ENCODE measurements at places on chromosomes 4 and X.

DNA sequence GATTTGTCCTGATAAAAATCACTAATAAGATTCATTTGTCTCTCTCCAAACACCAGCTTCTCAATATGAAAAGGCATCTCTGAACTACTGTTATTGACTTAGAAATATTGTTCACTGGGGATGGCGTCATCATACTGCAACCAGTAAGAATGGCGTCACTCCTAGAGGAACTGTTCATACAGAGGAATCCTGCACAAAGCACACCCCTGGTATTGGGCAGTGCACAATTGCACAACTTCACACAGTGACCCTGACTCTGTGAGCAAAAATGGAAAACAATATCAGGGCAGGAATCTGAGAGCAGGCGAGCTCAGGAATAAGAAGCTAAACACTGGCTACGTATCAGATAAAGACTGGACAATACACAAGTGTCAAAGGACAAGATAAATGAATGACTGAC is 66.7 kb upstream of the PNPLA4 start:
- DNase-seq, result no peak

DNA sequence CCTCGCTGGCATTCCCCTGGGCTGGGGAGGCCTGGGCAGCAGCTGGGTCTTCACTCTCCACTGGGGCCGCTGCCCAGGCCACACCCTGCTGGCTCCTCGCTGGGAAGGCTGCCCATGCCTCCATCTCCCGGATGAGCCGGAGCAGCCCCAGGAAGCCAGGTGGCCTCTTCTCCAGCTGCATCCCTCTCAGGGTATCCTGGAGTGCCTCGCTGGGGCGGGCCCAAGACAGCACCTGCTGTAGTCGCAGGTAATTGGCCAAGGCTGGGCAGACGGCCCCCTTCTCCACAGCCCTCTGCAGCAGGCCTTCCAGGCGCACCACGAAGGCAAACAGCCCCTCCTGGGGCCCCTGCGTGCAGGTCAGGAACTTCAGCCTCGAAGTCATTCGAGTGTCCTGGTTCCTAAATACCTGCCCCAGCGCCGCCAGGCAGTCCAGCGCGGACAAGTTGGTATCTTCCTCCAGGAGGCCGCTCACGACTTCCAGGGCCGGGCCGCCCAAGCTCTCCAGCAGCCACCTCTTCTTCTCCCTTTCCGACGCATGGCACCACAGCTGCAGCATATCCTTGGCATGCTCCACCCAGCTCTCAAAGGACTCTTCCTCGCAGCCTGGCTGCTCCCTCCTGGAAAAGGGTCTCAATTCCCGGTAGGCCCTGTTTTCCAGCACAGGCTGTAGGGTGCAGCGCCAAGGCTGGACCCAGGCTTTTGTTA is 3.7 kb downstream of the PNMA6E start:
- no peak for DNase-seq

GRCh38 chr4:147747787-147748454 is 16.0 kb downstream of the ARHGAP10 start:
- no peak for DNase-seq

GRCh38 chr4:126790633-126791032 is 842.1 kb upstream of the INTU start:
- DNase-seq, result no peak

GRCh38 chr4:8205241-8205707 is 6.2 kb downstream of the SH3TC1 start:
- DNase-seq, result no peak

- no peak for DNase-seq
These were observed 15.9 kb upstream of the MAP9 start for GRCh38 chr4:155392481-155393184.
